LNCaP clone FGC (cell line): ENCODE measurements at places on chromosomes 3 and 15.

DNA sequence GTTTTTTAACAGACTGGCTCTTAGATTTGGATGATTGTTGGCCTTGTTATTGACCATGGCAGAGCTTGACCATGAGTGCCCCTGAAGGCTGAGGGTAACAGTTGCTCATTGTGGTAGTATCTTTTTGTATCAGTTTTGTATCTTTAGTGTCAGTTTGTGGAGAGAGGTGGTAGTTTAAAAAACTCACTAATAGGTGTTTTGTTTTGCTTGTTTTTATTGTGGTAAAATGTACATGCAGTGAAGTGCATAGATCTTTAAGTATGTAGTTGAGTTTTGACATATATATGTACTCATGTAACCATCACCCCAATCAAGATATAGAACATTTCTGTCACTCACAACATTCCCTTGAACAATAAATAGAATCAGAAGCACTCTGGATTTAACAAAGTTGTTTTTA is 9.8 kb downstream of the GMPS start:
- DNase-seq, result no peak

DNA sequence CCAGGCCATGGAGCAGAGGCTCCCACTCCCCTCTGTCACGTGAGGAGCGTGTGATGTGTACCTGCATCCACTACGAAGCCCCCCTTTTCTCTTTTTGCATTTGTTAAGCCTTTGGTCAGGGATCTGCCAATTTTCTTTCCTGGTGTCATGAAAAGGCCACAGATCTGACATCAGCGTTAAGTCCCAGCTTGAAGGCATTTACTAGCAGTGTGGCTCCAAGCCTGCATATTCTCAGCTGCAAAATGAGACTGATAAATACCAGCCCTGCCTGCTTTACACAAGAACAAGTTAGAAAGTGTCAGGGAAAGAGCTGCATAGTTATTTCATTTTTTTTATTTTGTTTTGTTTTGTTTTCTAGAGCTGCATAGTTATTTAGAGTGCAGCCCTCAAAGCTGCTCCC is 2.3 kb upstream of the ANKRD63 start:
- no peak for DNase-seq

DNA sequence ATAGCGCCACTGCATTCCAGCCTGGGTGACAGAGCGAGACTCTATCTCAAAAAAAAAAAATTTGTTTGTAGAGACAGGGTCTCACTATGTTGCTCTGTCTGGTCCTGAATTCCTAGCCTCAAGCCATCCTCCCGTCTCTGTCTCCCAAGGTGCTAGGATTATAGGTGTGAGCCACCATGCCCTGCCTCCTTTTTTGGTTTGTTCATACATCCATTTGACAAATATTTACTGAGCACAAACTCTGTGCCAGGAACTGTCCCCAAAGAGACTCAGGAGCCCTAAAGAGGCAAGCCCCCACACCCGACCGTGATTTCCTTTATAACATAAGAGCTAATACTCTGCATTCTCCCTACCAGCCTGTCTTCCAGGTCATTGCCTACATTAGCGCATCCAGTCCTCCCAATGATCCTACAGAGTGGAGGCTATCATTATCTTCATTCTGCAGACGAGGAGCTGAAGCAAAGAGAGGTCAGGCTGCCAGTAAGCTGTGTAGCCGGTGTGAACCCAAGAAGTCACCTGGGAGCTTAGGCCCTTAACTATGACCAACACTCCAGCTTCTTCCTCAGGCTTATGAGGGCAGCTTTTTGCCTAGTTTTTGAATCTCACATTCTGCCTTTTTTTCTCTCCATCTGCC is 6.3 kb upstream of the PXK start:
- DNase-seq, result no peak

DNA sequence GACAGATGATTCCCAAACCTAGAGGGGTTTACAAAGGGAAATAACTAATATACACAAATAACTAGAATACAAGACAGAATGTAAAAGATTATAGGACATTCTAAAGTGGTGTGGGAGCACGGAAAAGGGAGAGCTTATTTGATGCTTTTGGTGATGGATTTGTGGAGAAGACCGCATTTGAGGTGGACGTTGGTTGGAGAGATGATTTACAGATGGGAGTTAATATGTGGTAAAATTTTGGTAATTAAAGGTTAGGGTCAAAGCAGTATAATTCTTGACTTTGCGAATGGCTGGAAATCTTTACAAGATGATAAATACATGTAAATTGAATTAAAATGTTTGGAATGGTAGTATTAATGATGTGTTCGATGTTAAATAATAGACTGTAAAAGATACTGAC is 1.2 kb downstream of the KNL1 start:
- DNase-seq, result no peak

DNA sequence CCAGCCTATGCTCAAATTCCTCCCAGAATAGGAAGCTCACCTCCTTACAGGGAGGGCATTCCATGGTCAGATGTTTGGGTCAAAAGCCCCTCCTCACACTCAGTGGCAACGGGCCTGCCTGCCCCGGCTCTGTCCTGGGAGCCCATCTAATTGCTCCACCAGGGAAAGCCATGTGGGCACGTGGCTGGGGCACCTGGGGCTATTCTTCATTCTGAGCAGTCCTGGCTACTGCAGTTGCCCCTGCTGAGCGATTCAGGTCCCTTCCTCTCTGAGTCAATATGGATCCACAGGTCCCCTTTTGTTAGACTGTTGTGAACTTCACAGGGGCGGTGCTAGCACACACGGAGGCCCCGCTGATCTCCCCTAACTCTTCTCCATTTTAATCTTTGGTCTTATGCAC is 39.4 kb downstream of the TPRA1 start:
- no peak for DNase-seq

DNA sequence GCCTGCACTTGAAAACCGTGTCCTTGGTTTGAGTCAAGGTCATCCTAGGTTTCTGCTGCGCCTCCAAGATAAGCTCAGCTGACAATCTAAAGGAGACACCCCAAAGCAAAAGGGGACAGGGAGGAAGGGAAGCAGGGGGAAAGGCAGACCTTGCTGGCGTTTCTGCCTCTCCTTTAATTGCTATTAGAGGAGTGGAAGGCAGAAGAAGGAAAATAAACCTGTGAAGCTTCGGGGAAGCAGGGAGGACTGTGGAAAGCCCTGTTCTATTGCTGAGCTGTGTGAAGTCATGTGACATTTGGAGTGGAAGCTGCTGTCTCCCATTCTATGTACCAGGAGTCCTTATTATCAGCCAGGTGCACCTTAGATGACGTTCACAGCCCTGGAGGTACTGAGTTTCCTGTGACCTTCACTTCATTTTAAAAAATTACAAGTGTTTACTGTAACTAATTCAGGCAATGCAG is 21.5 kb upstream of the CHD2 start:
- DNase-seq, result no peak

DNA sequence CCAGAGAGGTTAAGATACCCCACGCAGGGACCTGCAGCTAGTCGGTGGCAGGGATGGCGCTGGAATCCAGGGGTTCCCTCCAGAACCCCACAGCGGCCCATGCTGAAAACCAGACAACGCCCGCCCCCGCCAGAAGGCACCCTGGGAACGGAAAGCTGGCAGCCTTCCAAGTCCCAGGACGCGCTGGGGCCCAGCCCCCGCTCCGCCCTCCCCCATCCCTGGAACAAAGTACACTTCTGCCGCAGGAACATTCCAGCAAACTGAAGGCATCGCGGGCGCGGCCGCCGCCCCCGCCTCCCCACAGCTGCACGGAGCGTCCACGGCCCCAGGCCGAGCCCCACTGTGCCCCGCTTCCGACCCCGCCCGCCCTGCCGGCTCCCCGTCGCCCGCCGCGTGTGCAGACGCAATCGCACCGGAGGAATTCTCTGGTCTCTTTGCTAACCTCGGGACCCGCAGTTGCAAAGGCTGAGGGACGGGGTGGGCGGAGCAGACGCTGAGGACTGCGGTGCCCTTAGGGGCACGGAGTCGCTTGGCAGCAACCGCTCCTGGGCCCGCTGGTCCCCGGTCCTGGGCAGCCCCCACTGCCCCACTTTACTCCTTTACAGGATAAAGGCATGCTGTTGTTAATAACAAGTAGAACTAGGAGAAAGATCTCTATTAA is 44.8 kb upstream of the RNU6-1 start:
- no peak for DNase-seq

GRCh38 chr3:71629711-71630110 is 46.2 kb upstream of the FOXP1 start:
- no peak for DNase-seq

DNA sequence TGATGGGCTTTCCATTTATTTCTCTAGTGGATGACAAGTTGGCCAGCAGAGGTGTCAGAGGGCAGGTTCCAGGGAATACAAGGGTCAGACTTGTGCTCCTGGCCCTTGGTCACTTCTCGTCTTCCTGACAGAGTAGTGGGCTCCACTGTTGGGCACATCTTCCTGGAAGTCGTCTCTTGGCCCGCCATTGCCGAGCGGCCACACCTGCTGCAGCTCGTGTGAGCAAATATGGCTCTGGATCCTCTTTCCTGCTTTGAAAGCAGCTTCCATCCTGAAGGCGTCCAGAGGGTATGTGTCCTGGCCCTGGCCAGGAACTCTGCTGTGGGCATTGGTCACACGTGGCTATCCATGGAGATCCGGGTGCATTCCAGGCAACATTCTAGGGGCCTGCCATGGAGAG is 100.2 kb downstream of the SNRPN start:
- DNase-seq, result no peak

DNA sequence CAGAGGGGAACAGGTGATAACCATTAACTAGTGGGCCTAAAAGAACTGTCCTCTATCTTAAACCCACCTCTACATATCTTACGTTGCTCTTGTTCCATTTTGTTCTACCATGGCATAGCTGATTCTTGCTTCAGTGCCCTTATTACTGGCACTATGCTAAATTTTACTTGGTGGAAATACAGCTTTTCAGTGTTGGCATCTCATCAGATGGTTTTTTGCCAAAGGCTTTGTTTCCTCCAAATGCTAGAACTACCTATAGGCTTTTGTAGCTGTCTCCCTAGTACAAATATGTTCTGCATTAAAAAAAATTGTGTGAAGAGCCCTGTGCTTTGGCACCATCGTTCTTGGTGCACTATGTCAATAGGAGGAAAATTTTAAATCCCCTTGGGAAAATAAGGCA is 145.0 kb upstream of the ZBTB20 start:
- no peak for DNase-seq

- DNase-seq, result no peak
Measured at GRCh38 chr15:29093065-29093435, 176.6 kb downstream of the NSMCE3 start.
